NCI-H2081 (cell line): ENCODE measurements at places on chromosomes 13 and 19.
A peak's percentile ranks its signal among the peaks of the same experiment; 100 is the strongest.

GRCh38 chr13:25469169-25469525 lies 97.4 kb downstream of the ATP8A2 start:
- no peak for DNase-seq

DNA sequence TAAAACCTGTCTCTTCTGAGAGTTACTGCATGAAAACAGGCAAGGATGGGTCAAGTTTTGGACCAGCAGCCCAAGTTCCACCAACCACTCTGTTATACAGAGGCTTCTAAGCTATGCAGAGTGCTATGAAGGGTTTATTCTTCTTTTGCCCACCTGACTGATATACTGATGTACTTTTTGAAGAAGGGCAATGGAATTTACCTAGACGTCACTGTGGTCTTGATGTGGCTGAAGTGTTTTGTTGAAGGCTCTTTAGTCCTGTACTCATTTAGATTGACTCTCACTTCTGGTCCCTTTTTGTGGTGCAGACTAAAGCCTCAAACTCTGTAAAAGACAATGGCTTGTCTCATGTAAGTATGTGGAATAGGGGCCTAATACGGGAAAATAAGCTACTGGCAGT lies 92.0 kb downstream of the DGKH start:
- DNase-seq = no peak

- DNase-seq = no peak
Observed at GRCh38 chr19:16338470-16339360, 14.1 kb downstream of the KLF2 start.

- no peak for DNase-seq
Observed at GRCh38 chr19:41321600-41322270, 11.8 kb downstream of the CCDC97 start.

DNA sequence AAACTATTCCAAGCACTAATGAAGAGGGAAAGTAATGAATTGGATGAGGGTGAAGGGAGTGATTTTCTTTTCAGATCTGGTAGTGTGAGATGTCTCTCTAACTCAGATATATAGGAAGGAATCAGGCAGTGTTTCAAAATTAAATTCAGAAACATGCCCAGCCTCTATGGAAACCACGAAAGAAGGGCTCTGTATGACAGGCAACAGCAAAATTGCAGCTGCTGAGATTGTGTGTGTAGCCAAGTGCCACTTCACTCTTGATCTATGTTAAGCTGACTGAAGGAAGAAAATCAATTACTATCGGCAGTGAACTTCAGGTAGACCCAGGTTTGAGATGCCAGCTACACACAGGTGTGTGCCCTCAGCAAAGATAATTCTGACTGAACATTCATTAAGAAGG lies 387.4 kb downstream of the PCDH9 start:
- DNase-seq = no peak

DNA sequence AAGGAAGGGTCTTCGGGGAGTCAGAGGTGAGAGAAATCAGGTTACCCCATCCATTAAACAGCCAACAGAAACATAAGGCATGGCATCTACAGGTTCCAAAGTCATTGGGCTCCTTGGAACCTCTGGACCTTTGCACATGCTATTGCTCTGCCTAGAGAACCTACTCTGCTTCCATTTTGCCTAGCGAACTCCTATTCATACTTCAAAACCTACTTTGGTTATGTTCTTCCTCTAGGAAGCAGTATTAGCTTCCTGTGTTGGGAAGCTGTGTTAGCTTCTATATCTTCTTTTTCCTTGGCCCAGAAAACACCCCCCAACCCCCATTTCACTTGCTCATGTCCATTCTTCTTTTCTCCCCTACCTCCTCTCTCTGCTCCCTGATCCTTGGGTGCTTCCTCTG lies 39.6 kb downstream of the F2RL3 start:
- no peak for DNase-seq

DNA sequence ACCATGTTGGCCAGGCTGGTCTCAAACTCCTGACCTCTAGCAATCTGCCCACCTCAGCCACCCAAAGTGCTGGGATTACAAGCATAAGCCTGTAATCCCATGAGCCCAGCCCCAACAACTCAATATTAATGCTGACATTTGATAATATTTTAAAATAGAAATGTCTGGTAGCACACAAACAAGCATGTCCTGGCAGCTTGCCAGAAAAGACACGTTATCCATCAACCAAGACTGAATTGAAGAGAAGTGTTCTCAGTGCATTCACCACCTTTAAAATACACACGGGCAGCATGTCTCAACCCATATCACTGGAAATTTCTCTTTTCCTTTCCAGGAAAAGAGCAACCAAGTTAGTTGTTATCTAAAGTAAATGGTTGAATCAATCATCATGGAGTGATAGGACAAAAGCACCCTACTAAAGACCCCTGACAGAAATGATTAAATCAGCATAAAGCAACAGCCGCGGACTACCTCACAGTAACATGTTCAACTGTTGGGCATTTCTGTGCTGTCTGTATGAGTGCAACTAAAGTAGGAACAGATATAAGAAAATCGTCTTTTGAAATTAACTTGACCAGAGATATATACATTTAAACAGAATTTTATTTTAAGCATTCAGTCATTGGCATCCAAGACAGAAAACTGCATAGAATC lies 25.0 kb downstream of the LHFPL6 start:
- DNase-seq = no peak

- peak; percentile 25 for DNase-seq
Observed at GRCh38 chr19:47699360-47699917, 13.8 kb upstream of the EHD2 start.

DNA sequence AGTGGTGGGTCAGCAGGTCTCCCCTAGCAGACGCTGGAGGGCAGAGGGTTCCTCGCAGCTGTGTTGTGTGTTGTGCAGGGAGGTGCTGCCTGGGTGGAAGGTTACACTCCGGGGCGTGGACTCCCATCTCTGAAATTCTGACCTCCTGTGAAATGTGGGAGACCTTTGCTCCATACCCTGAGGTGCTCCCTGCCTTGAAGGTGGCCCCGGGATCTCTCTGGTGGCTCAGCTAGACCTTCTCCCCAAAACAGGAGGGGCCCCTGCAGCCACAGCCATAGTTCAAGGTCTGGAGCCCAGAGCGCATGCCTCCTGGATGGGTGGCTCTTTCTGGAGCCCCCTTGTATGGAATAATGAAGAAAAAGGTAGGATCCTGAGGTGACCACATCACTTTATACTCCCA lies 70.2 kb downstream of the SOX1 start:
- DNase-seq = no peak

DNA sequence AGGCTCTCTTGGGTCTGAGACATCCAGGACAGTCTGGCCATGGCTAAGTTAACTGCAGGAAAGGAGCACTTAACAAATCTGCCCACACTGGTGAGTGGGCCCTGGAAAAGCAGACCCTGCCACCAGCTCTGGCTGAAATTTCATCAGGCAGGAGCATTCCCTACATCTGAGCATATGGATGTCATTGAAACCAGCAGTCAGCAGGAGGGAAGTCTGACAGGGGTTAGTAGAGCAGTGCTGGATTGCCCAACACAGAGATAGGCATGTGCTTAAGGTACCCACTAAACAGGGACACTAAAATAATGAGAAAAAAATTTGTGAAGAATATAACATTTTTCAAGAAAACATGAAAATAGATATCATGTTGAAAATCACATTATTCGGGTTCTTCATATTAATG lies 13.6 kb upstream of the ACOD1 start:
- no peak for DNase-seq

- no peak for DNase-seq
Observed at GRCh38 chr13:22736084-22736767, 444.6 kb upstream of the SGCG start.

GRCh38 chr13:101841698-101842097 lies 389.2 kb downstream of the ITGBL1 start:
- DNase-seq = peak; percentile 51
